Activated T-cell treated with anti-CD3 and anti-CD28 coated beads for 48 hours (primary cell): ENCODE measurements at places on chromosomes 6 and 20.

- no peak for DNase-seq
Observed at GRCh38 chr6:157034436-157035230, 257.5 kb downstream of the ARID1B start.

GRCh38 chr6:168078175-168078942, 653 bp downstream of the FRMD1 start:
- DNase-seq, result no peak

- DNase-seq, result no peak
Observed at GRCh38 chr6:166307082-166308032, 835 bp downstream of the PRR18 start.

DNA sequence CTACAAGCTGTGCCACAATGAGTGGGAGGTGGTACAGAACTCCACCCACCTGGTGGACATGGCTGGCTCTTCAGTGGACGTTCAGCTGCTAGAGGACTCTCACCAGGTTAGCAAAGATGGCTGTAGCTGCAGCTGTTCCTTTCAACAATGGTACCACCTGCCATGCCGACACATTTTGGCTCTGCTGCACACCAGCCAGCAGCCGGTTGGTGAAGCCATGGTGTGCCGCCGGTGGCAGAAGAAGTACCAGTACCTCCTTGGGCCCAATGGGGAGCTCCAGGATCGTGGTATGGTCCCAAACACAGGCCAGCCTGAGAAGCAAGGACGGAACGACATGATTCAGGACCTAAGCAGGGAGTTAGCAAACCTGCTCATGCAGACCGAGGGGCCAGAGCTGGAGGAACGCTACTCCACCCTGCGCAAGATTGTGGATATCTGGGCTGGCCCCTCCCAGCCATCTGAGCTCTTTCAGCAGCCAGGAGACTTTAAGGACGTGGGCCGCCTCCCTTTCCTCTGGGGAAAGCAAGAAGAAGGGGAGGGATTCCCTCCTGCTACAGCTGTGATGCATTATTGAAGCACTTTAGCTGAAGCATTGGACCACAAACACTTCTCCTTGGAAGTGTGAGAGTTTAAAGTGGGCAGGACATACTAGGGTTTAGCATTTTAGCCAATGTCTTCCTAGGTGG, 2.8 kb upstream of the ZSWIM1 start:
- no peak for DNase-seq

DNA sequence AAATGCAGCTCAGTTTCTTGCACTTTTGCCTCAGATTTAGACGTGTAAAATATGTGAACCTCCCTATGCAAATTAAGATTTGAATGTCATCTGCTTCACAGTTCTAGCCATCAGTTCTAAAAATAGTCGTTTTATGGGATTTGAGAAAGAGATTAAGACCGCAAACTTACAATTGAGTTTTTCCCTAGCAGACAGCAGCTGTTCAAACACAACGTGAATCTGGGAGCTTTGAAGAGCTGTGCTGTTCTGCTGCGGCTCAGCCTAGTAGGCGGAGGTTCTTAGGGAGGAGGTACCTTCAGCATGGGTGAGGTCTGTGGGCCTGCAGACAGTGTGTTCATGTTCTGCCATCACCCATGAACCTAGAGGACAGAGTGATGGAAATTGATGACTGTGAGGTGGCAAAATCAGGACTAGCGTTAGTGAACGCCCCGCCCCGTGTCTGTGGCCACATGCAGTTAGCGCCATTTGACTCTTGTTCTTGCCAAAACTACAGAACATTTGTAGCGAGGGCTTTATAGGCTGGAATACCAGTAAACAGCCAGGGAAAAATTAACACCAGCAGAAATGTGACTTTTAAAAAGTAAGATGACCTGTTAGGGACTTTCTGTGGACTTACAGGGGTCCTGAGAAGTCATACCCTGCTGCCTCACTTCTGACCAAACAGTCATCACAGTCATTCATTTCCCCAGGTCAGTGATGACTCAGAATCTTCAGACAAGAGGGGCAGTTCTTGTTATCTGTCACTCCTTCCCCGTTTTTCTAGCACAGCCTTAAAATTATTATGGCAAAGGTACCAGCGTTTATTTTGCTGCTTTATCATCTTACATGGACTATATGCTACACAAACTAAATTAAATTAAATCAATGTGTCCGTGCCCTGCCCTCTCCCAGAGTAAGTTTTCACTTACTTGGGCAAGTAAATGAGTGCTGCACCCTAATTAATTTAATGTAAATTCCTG, 84.3 kb upstream of the TMEM181 start:
- no peak for DNase-seq

DNA sequence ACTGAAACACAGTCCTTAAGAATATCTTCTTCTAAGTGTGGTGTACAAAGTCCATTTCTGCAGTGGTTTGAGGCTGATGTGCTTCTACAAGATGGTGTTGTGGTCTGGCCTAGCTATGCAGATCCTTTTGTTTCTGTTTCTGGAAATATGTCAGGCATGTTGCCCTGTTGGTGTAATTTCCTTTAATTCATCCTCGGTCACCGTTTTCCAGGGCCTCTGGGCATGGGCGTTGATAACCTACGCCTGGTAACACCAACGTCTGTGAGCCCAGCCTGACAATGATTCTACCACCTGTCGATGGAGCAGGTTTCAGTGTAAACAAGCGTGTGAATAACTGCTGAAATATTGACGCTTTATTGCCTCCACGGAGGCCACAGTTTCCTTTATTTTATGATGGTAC, 33.3 kb upstream of the AFDN start:
- no peak for DNase-seq

DNA sequence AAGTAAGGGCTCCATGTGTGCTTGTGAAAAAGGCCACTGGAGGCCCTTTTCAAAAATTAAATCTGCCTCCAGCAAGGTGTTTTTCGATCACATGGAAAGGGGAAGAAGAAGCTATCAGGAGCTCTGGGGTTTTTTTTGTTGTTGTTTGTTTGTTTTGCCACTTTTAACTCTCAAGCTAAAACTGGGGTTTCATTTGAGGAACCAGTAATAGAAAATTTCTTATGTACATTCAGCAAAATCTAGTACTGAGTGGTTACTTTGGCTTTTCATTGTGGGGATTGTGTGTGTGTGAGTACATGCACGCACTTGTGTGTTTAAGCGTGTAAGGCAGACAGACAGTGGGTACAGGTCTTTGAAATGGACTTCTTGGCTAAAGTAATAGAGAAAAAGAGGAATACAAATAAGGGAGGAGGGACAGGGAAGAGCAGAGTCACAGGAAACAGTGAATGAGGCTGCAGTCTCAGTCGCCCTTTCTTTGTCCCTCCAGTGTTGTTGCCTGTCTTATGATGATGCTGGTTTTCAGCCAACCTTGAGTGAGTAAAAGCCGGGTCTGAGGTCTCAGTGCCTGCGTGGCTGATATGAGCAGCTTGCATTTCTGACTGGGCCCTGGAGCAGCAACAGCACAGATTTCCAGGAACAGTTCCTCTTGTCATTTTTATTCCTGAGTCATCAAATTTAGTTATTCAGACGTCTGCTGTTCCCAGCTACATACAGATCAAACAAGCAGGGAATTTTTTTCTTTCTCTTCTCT, 26.2 kb downstream of the SLC16A10 start:
- DNase-seq, result peak; percentile 36

- no peak for DNase-seq
Observed at GRCh38 chr6:44664716-44665115, 277.2 kb downstream of the CDC5L start.

DNA sequence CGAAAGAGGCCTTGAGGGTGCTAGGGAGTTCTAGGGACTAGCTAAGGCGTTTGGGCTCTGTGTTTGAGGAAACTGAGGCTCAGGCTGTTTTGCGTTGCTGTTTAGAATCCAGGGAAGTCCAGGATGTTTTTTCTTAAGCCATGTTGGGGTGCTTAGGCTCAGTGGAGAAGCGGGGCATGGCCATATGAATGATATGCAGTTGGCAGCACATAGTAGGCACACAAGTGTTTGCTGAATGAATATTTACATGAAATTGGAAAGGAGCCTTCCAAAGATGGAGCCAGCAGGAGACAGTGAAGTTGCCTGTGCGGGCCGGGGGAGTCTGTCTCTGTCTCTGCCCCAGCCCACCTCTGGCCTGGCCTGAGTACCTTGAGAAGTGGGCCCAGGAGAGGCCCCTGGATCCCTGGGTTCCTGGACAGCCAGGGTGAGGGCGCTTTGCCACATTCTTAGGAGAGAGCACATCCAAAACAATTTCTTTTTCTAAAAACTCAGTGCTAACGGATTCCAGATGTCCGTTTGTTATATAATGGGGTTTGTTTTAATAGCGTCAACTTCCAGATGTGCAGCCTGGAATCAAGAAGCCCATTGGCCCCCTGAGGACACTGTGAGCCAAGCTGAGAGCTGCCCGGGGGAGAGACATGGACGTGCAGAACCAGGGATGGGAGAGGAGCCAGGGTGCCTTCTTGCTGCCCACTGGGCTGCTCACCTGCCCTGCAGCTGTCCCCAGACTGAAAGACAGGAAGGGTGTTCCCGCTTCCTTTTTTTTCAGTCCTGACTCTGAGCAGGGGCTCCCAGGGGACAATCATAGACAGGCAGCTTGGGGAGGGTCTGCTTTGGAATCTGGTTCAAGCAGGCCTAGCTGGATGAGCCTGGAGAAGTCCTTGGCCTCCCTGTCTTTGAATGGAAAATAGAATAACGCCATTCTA, 20.1 kb upstream of the EMILIN3 start:
- DNase-seq, result no peak

GRCh38 chr6:116580198-116580597, 8.9 kb downstream of the RWDD1 start:
- no peak for DNase-seq

DNA sequence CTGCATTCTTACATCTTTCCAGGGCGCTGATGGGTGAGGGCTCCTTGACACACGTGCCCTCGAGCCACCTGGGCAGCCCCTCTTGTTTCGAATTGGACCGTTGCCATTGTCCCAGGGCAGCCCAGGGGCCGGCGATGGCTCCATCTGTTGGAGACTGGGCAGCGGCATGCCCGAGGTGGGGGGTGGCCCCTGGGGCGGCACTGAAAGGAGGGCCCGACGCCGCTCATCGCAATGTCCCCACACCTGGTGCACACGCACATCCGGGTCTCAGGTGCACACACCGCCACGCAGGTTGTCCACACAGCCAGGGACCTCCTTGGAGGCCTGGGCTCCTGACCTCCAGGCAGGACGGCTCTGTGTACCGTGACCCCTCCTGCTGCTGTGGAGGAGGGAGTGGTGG, 18.0 kb downstream of the GATA5 start:
- DNase-seq, result no peak

GRCh38 chr6:88048578-88048977, 937 bp downstream of the SPACA1 start:
- DNase-seq, result no peak

GRCh38 chr6:129100164-129100563, 217.2 kb downstream of the LAMA2 start:
- DNase-seq, result no peak

DNA sequence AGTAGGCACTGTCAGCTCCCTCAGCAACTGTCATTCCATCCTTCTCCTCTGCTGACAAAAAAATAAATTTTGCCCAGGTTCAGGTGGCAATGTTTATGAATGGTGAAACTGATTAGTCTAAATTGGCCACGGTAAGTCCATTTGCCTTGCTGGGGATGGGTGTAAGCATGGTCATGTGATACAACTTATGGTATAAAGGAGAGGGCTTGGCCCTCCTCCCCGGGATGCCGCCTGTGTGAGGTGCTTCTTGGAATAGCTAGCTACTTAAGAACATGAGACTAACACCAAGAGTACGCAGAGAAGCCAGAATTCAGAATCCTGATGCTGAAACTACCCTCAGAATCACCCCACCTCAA, 94.4 kb upstream of the MAP7 start:
- DNase-seq, result no peak

GRCh38 chr20:7248281-7249201, 481.1 kb downstream of the BMP2 start:
- DNase-seq, result no peak
